ENCODE measurements at places on chromosomes 11 and 22. TPM values are rescaled to one million over a fixed set of nuclear protein-coding genes. Genes with fewer than 3 reads are reported as not detected.

- no peaks in the 10 kb centered on the region for H3K36me3 ChIP-seq
- no peak within 1 kb of the TSS for H3K4me3 ChIP-seq
- no peak within 1 kb of the TSS for H3K27ac ChIP-seq
- H3K4me1 ChIP-seq = no peaks in the 10 kb centered on the region
These were observed at the start of gene FOLR1 for GRCh38 chr11:72191961-72192381. Gene FOLR1, plus strand, starts transcription at chr11:72192140. Its CDS starts 34 bp downstream, at chr11:72192174.

GRCh38 chr11:64723907-64724862, 1.2 kb upstream of the NRXN2 start:
- H3K4me1 ChIP-seq = peaks cover 22% of the 10 kb centered on the region
- no peak overlapping the region for H3K4me3 ChIP-seq
- no peaks in the 10 kb centered on the region for H3K27me3 ChIP-seq
- H3K27ac ChIP-seq = no peak overlapping the region

DNA sequence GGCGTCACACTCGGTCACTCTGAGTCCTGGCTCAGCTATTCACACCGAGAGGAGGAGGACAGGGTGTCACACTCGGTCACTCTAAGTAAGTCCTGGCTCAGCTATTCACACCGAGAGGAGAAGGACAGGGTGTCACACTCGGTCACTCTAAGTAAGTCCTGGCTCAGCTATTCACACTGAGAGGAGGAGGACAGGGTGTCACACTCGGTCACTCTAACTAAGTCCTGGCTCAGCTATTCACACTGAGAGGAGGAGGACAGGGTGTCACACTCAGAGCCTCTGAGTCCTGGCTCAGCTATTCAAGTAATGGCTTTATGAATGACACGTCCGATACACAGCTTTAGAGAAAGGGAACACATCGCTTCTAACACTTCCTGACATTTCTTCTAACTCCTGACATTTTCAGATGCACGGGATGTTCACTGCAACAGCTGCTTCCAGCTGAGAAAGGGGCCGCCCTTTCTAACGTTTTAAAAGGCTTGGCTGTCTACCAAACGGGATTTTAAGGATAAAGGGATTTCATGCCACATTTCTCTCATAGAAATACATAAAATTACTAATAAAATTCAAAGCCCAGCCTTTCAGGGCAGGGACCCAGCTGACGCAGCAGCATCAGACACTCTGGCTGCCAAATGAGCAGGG, 28.1 kb downstream of the DRD4 start:
- H3K36me3 ChIP-seq = peaks cover 3% of the 10 kb centered on the region
- H3K27me3 ChIP-seq = no peaks in the 10 kb centered on the region
- no peak for DNase-seq
- no peak overlapping the region for H3K4me3 ChIP-seq
- H3K27ac ChIP-seq = peak overlapping the region; percentile 29
- no peaks in the 10 kb centered on the region for H3K4me1 ChIP-seq

- peak overlapping the region; percentile 96 for H3K4me3 ChIP-seq
- no peaks in the 10 kb centered on the region for H3K27me3 ChIP-seq
- peak overlapping the region; percentile 91 for H3K27ac ChIP-seq
- peaks cover 37% of the 10 kb centered on the region for H3K4me1 ChIP-seq
- DNase-seq = peak; percentile 48
These were observed 539 bp downstream of the SLC35C1 start for GRCh38 chr11:45805305-45806071.

- no peaks in the 10 kb centered on the region for H3K27me3 ChIP-seq
- H3K36me3 ChIP-seq = peaks cover 5% of the 10 kb centered on the region
- H3K27ac ChIP-seq = no peak overlapping the region
- DNase-seq = no peak
These were observed 68.3 kb downstream of the PACSIN2 start for GRCh38 chr22:42946546-42947198.

DNA sequence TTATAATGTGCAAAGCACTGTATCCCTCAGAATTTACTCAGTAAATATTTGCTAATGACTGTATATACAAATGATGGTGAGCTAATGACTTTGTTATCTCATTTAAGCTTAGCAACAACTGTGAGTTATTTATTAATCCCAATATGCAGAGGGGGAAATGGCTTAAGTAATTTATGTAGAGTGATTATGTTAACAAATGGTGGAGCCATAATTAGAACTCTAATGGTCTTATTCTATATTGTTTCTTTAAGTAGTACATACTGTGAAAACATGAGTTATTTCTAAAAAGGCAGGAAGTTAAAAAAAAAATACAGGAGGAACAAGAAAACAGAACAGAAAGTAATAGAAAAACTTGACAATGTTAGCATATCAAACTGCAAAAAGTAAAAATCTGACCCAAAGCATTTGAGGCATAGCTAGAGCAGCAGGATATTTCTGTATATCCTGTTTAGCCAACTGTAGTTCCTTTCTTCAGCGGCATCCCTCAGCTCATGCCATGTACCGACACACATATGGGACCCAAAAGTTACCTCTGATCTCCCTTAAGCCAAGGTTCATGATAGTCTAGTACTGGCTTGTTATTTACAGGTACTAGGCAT, 94.2 kb downstream of the FCHSD2 start:
- no peaks in the 10 kb centered on the region for H3K27me3 ChIP-seq
- H3K36me3 ChIP-seq = no peaks in the 10 kb centered on the region
- H3K4me3 ChIP-seq = no peak overlapping the region
- peak overlapping the region; percentile 11 for H3K27ac ChIP-seq
- H3K4me1 ChIP-seq = no peaks in the 10 kb centered on the region
- DNase-seq = no peak

- no peak overlapping the region for H3K4me3 ChIP-seq
- H3K4me1 ChIP-seq = peaks cover 19% of the 10 kb centered on the region
- peaks cover 12% of the 10 kb centered on the region for H3K36me3 ChIP-seq
- no peak overlapping the region for H3K27ac ChIP-seq
- H3K27me3 ChIP-seq = no peaks in the 10 kb centered on the region
- DNase-seq = no peak
These were observed 8.6 kb downstream of the LARGE2 start for GRCh38 chr11:45930951-45931570.

- no peak overlapping the region for H3K4me3 ChIP-seq
- no peak overlapping the region for H3K27ac ChIP-seq
- H3K4me1 ChIP-seq = no peaks in the 10 kb centered on the region
- H3K27me3 ChIP-seq = no peaks in the 10 kb centered on the region
These were observed 587.2 kb downstream of the BUD13 start for GRCh38 chr11:116185551-116185950.

DNA sequence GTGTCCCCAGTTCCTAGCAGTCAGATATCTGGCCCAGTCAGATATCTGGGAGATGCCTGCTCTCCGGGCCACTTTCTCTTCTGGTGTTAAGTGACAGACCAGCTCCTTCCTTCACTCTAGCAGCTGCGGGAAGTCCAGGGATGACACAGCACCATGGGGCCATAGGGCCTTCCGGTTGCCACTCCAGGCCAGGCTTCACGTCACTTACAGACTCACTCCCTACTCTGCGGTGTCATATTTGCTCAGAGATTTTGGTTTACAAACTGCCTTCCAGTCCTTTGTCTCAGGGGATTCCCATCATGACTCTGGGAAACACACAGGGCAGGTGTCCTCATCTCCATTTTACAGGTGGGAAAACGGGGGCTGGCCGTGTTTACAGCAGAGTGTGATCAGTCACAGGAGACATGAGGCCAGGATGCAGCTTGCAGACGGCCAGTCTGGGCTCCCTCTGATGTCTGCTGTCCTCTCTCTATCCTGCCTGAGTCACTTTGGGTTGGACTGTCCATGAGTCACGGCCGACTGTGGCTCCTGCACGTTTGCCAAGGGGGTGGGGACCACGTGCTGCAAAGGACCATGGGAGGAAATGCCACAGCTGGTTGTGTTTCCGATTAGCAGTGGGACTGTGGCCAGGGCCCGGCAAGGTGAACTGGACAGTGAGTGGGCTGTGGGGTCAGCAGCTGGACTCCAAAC, 8.2 kb upstream of the TBC1D22A start:
- H3K27me3 ChIP-seq = no peaks in the 10 kb centered on the region
- no peaks in the 10 kb centered on the region for H3K36me3 ChIP-seq
- DNase-seq = peak; percentile 91
- H3K4me3 ChIP-seq = no peak overlapping the region
- H3K27ac ChIP-seq = peak overlapping the region; percentile 91

DNA sequence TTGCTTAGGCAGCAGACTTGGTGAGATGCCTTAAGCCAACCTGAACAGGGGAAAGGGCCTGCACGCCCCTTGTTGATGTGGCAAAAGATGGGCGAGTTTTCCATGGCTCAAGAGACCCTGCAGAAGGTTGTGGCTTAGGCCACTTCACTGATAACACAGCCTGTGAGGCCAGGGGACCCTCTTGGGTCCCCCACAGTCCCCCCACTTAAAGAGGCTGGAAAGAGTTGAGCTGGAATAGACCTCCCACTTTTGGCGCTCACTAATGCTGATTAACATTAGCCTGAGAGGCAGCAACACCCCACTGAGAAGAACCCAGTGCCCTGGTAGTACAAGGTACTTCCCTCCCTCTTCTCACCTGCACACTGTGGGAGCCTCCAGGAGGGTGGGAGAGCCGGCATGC, 107.5 kb downstream of the TRIM29 start:
- no peaks in the 10 kb centered on the region for H3K4me1 ChIP-seq
- H3K27ac ChIP-seq = no peak overlapping the region
- H3K36me3 ChIP-seq = no peaks in the 10 kb centered on the region
- H3K27me3 ChIP-seq = no peaks in the 10 kb centered on the region

GRCh38 chr11:15865212-15865987, 490.9 kb downstream of the SOX6 start:
- no peaks in the 10 kb centered on the region for H3K36me3 ChIP-seq
- no peak overlapping the region for H3K27ac ChIP-seq
- no peaks in the 10 kb centered on the region for H3K4me1 ChIP-seq
- H3K27me3 ChIP-seq = no peaks in the 10 kb centered on the region

DNA sequence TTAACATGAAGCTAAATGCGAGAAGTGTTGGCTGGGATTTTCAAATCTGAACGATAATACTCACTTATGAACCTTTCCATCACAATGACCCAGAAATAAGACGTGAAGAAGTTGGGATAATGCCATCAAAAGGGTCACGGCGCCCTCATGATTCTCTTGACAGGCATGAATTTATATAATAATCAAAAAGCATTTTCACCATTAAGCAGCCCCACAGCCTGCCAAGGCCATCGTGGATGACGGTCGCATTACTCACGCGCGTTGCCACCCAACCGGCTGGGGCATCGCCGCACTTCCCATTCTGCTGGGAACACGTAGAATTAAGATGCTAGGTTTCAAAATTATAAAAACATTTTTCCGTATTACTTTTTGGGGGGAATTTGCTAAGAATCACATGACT, 18.9 kb upstream of the GAL start:
- H3K4me1 ChIP-seq = no peaks in the 10 kb centered on the region
- H3K4me3 ChIP-seq = no peak overlapping the region
- no peaks in the 10 kb centered on the region for H3K27me3 ChIP-seq
- peak; percentile 27 for DNase-seq

- no peak overlapping the region for H3K4me3 ChIP-seq
- H3K4me1 ChIP-seq = peaks cover 40% of the 10 kb centered on the region
- peak overlapping the region; percentile 76 for H3K27ac ChIP-seq
- H3K36me3 ChIP-seq = peaks cover 33% of the 10 kb centered on the region
These were observed 59.0 kb downstream of the MYH9 start for GRCh38 chr22:36328635-36329253.

GRCh38 chr11:114353443-114353842, 46.9 kb downstream of the C11orf71 start:
- H3K27me3 ChIP-seq = no peaks in the 10 kb centered on the region
- no peak overlapping the region for H3K4me3 ChIP-seq
- no peak overlapping the region for H3K27ac ChIP-seq
- H3K36me3 ChIP-seq = no peaks in the 10 kb centered on the region

- no peak overlapping the region for H3K27ac ChIP-seq
- H3K4me1 ChIP-seq = no peaks in the 10 kb centered on the region
- H3K4me3 ChIP-seq = no peak overlapping the region
- DNase-seq = no peak
- no peaks in the 10 kb centered on the region for H3K27me3 ChIP-seq
These were observed 59.4 kb upstream of the NNMT start for GRCh38 chr11:114236829-114237228.

- no peak for DNase-seq
- H3K36me3 ChIP-seq = peaks cover 2% of the 10 kb centered on the region
- no peak overlapping the region for H3K4me3 ChIP-seq
- H3K27me3 ChIP-seq = no peaks in the 10 kb centered on the region
- H3K27ac ChIP-seq = no peak overlapping the region
These were observed 114.2 kb upstream of the PARVA start for GRCh38 chr11:12263141-12263693.

DNA sequence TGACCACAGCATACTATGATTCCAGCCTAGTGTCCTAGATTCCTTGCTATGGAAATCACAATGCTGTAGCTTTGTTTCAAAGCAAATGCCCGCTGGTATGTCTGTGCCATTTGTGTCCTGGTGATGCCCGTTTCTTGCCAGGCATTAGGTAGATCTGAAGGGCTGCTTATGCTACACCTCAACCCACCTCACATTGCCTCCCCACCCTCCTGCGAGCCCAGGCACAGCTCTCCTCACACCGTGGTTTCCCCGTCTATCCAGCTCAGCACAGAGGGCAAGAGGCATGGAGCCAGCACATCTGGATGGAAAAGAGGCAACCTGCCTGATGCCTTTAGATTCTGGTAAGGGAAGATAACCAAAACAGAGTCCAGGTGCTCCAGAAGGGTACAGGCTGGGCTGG, 307.4 kb upstream of the B3GAT1 start:
- DNase-seq = no peak
- H3K27me3 ChIP-seq = no peaks in the 10 kb centered on the region
- no peaks in the 10 kb centered on the region for H3K4me1 ChIP-seq
- H3K27ac ChIP-seq = no peak overlapping the region

The UPK3A gene
- not detected for total RNA-seq

The KCNQ1OT1 gene
- 1.7 TPM for total RNA-seq

The PGR gene
- total RNA-seq = 0.19 TPM

The PTPN5 gene
- not detected for total RNA-seq

The SPINDOC gene
- 4.0 TPM for total RNA-seq

The RABL2B gene
- 13.4 TPM for total RNA-seq

The SAA1 gene
- total RNA-seq = 33,192 TPM

The PIH1D2 gene
- total RNA-seq = 0.37 TPM

The DDI1 gene
- total RNA-seq = not detected
